ENCODE measurements at places on chromosomes 6 and 20.
A peak's percentile ranks its signal among the peaks of the same experiment; 100 is the strongest.

DNA sequence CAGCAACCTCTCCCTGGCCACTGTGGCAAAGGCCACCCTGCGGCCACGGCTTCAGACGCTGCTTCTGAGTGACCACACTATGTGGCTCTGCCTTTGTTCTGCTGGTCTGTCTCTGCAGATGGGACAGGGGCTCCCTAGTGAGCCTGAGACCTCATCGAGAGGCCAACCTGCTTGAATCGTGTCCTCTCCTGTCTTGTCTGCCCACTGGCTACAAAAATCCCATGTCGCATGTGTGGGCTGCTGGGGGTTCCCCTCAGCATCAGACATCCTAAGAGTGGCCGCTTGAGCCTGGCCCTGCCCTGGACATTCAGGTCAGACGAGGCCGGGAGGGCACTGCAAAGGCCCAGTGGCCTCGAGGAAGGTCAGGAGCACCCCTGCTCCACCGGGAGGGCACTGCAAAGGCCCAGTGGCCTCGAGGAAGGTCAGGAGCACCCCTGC is 222.9 kb downstream of the DLL1 start:
- no peak for DNase-seq

DNA sequence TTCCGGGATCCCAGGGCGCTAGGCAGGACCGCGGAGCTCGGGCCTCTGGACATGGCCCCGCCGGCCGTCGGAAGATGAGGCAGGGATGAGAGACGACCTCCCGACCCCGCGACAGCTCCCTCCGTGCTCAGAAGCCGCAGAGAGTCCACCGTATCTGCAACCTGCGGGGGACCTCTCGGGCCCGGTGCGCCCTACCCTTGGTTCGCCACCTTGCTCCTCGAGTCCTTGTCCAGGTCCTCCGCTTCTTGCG is 301 bp downstream of the PPP1R3D start:
- DNase-seq, result no peak

GRCh38 chr20:48070991-48071652 is 285.8 kb upstream of the SULF2 start:
- no peak for DNase-seq

DNA sequence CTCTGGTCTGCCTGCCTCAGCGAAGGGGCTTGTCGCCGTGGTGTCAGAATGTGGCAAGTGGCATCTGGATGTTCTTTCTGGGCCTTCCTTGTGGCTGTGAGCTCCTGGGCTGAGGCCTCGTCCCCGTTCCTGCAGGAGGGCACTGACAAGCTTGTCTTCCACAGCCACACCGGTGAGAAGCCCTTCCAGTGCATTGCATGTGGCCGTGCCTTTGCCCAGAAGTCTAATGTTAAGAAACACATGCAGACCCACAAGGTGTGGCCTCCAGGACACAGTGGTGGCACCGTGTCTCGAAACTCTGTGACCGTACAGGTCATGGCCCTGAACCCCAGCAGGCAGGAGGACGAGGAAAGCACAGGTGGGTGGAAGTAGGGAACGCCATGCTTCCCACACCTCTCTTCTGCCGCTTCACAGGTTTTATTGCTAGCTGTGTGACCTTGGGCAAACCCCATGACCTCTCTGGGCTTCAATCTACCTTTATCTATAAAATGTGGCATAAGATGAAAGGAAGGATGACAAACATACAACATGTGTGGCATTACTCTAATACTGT is 30.0 kb downstream of the ZNF341 start:
- DNase-seq, result no peak

GRCh38 chr6:2659882-2660281 is 90.8 kb downstream of the MYLK4 start:
- no peak for DNase-seq

DNA sequence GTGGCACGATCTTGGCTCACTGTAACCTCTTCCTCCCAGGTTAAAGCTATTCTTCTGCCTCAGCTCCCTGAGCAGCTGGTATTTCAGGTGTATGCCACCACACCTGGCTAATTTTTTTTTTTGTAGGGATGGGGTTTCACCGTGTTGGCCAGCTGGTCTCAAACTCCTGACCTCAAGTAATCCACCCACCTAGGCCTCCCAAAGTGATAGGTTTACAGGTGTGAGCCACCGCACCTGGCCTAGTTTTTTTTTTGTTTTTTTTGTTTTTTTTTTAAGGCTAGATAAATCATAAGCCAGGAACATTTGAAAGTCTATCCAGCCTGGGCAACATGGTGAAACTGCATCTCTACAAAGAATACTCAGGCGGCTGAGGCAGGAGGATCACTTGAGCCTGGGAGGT is 10.9 kb downstream of the RRP36 start:
- no peak for DNase-seq

GRCh38 chr6:3310703-3311102 is 52.0 kb downstream of the PSMG4 start:
- DNase-seq, result no peak

- no peak for DNase-seq
Measured at GRCh38 chr20:51926670-51927305, 124.5 kb upstream of the SALL4 start.

DNA sequence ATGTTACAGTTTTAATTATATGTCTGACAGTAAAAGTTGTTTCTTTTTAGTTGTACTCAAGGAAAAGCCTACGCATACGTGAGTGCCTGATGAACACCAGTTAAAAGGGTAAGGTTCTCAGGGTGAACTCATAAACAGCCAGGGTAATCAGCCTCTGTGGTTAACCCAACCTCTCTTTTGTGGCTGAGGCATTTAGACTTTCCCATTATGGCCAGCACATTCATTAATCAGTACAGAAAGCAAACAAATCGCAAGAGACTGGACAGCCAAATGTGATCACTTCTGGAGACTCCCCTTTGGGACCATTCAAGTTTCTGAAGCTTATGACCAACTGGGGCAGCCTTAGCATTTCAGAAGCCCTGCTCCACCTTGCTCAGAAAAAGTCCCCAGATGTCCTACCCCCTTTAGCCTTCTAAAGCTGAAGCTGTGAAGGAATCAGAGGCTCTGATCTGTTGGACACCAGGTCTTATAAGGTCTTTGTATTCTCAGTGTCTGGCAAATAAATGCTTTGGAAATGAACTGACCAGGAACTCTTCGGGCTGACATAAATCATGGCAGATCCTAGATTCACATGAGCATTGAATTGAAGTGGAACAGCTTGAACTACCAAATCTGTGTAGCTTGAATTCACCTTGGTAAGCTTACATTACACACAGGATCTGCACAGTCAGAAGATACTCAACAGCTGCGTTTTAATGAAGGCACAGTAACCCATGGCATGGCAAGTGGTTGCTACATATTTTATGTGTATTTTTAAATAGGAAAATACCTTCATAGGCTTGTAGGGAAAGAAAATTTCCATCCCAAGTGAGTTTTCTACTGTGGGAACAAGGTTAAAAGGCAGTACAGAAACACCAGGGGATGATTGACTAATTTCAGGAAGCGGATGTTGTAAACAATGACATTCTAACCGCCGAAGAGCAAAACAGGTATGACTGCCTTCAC is 18.7 kb downstream of the IL20RA start:
- DNase-seq, result no peak

DNA sequence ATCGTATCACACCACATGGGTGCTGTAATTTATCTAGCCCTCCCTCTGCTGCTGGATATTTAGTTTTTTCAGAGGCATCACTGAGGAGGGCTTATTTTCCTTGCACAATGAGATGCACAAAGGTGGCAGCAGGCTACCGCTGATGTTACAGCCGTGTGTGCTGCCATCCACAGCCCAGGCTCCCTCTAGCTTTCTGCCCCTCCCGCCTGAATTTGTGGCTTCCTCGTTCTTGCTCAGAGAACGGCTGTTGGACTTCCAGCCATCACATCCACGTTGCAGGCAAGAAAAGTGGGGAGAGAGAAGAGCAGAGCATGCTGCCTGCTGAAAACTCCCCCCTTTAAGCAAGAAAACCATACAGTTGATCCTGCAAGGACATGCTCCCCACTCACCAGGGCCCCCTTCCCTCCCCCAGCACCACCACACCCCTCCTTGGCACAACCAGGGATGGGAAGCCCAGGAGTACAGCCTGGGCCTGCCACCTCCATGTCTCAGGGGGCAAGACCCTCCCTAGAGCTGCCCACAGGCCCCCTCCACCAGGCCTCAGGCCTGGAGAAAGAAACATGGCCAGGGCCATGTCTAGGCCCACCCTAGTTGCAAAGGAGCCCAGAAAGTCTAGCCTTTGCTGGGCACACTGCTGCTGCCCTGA is 102.6 kb downstream of the MRPL14 start:
- DNase-seq, result no peak

DNA sequence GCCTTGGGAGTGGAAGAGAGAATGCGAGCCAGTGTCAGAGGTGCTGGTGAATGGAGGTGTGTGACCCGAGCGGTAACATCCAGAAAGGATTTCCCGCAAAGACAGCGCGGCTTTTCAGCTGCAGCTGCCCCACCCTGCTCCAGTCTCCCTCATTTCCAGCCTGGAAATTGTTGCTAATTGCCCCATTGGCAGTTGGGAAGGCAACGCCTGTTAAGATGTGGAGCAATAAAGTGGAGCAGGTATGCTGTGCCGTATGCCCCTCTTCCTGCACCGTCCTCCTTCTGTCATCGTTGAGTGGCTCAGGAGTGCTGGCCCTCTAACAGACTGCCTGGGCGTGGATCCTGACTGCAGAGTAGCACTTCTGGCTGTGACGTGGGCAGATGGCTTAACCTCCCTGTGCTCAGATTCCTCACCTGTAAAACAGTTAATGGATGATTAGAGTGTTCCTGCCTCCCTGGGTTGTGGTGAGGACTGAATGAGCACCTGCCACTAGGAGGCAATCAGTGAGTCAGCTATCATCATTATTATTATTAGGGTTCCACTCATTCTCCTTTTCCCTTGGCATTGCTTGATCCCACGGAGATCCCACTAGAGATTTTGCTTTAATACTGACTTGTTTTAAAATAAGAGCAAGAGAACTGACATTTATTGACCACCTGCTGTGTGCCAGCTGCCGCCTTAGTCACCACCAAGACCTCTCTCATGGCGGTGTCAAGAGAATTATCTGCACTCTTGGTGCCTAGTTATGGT is 11.7 kb downstream of the ARFGEF2 start:
- DNase-seq, result no peak

GRCh38 chr6:108438918-108439317 is 121.8 kb upstream of the FOXO3 start:
- DNase-seq, result no peak

DNA sequence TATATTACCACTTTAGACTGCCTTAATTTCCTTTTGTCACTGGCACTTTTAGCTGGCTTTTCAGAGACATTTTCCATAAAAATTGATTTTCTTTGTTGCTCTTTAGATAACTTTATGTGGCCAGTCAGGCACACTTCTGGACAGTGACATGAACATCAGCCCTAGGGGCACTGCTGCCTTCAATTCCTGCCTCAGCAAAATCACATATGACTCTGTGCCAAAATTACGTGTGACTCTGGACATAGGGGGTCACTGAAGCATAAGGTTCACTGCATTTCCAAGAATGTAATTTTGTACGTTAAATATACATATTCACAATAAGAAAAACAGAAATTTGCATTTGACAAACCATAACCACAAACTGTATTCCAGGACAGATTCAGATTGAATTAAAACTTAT is 66.5 kb downstream of the ESF1 start:
- no peak for DNase-seq

DNA sequence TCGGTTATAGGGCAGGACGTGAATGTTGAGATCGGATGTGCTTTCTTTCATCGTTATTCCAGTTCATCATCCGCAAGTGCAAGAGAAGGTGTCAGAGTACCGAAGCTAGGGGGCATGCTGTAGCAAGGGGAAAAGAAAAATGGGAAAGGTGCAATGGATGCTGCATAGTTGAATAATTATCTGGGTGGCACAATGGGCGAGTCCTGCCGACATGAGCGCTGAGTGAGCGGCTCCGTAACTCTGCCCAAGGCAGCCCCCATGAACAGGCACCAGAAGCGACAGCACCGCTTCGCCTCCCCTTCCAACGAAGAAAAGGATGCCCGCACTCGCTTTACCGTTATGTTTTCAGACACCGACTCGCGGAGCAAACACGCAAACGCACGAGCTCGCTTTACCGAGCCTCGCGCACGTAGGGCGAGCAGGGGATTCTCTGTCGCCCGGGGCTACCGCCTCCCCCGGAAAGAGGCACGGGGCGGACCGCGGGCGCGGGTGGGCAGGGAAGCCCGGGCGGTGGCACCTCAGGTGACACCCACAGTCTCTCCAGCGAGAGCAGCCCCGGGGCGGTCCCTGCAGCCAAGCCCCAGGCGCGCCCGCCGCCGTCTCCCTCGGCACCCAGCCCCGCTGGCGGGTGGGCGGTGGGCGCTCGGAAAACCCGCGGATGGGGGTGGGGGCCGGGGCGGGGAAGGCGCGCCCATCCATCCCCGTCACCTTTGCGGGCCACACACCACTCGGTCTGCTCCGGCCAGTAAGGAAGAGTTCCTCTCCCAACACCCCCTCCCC is 654 bp downstream of the WASF1 start:
- DNase-seq, result peak; percentile 37

DNA sequence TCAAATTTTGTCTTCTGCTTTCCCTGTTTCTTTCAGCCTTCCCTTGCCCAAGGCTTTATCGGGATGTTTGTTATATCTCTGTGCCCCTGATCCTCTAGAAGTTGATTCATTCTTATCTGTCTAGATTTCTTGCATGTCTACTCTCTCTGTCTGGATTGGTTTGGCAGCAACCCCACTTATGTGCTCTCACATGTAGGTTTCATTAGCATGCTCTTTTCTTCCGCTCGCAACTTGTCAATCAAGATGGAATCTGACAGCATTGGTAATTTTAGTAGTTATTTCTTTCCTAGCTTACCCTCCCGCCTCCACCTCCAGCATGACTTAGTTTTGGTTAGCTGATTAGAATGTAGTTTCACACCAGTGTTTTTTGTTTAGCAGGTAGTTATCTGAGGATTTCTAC is 39.3 kb downstream of the LRRC1 start:
- DNase-seq, result no peak

DNA sequence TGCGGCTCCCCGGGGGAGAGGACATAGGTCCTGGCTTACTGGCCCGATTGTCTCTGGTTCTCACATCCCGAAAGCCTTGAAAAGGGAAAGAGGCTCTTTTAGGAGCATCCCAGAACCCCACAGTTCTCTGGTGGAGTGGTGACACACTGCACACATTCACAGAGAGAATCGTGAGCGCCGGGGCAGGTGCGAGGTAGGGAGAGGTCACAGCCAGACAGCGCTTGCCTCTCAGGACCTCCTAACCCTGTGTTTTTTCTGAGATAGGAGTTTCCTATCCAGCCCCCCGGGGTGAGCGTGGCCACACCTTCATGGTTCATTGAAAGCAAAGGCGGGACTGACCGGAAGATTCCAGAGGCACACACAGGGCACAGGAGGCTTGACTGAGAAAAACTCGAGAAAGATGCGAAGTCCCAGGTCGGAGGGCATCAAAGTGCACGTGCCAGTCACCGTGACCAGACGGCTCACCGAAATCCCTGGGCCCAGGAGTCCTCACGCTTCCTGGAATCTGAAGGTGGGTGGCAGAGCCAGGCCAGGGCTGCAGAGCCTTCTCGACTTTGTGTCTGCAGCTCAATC is 46.5 kb upstream of the FRMD1 start:
- no peak for DNase-seq
